ENCODE measurements at places on chromosomes 7 and 10.

- DNase-seq = no peak
These were observed 1157.4 kb upstream of the AUTS2 start for GRCh38 chr7:68440866-68441265.

- DNase-seq = no peak
These were observed 52.8 kb downstream of the FOXL3 start for GRCh38 chr7:342681-343216.

DNA sequence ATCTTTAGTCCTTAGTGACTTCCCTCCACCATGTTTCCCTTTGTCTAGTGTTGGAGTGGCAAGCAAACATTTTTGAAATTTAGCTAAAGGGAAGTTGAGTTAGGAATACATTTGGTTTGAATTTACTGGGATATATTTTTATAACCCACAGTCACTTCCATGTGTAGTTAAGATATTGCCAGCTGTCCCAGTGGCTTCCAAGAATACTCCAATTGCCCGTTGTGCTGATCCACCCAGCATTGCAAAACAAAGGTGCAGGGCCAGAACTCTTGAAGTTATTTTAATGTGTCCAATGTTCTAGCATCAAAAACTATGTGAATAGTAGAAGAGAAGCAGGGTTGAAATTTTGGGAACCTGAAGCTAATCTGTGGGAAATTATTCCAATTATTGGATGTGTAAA, 2.5 kb upstream of the P4HA1 start:
- no peak for DNase-seq

GRCh38 chr7:27220440-27220955, 20.6 kb upstream of the HOXA13 start:
- no peak for DNase-seq

- DNase-seq = no peak
These were observed 973.7 kb downstream of the REEP3 start for GRCh38 chr10:64494901-64495300.

- DNase-seq = no peak
These were observed 28.5 kb downstream of the EPC1 start for GRCh38 chr10:32318476-32318896.

DNA sequence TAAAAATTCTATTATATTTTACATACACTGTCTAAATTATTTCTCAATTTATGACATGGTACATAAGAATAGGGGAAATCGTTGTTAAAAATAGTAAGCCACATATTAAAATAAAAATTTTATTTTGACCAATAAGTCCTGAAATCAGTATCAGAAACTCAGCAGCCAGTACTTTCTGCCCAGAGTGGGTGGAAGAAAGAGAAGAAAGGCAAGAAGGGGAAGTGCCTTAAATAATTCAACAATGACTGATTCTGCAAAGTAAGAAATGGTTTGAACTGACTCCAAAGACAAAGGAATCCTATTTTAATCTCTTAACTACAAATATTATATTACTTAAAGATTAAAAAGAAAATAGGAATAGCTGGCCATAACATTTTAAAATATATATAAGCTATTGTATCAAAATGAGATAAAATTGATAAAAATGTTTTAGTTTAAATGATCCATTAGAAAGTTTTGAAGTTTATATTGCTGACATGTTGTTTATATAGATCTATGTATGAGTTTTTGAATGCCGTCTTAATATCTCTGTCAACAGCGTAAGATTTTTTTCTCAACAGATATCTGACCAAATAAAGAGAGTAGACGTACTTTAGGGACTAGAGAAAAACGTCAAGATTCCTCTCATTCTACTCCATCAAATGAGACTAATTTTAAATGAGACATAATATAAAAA, 30.2 kb upstream of the NRCAM start:
- no peak for DNase-seq

DNA sequence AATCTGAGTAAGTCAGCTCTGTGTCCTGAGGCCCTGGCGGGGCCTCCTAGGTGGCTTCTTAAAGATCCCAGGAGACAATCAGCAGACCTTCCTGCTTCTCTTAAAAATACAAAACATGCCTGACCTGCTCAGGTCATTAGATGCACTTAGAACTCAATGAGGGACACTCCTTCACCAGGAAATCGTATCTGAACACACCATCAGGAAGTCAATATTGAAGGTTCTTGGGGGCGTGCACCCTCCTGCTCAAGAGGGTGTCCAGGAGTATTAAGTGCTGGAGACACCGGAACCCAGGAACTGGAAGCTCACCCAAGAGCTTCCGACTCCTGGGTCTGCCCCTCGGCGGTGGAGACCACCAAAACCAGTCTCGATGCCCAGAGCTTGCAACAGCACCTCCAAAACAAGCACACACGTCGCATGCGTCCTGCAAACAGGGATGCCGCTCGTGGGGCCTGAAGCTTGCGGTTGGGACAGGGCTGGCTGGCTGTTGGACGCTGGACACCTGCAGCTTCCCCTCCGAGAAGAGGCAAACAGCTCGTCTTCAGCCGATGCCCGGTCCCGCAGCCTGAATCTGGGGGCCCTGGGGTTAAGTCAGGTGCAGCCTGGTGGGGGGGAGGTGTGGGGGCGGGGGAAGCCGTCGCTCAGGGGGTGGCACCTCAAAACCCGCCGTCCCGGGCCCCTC, 803 bp downstream of the RAPGEF5 start:
- DNase-seq = peak; percentile 9

GRCh38 chr7:51617686-51618085, 301.1 kb upstream of the COBL start:
- DNase-seq = no peak

DNA sequence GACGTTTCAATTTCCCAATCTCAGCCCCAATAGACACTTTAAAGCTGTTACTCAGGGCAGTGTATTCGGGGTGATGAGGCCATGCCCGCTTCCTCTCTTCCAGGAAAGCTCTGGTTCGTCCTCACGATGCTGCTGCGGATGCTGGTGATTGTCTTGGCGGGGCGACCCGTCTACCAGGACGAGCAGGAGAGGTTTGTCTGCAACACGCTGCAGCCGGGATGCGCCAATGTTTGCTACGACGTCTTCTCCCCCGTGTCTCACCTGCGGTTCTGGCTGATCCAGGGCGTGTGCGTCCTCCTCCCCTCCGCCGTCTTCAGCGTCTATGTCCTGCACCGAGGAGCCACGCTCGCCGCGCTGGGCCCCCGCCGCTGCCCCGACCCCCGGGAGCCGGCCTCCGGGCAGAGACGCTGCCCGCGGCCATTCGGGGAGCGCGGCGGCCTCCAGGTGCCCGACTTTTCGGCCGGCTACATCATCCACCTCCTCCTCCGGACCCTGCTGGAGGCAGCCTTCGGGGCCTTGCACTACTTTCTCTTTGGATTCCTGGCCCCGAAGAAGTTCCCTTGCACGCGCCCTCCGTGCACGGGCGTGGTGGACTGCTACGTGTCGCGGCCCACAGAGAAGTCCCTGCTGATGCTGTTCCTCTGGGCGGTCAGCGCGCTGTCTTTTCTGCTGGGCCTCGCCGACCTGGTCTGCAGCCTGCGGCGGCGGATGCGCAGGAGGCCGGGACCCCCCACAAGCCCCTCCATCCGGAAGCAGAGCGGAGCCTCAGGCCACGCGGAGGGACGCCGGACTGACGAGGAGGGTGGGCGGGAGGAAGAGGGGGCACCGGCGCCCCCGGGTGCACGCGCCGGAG, 2.6 kb downstream of the GJD4 start:
- no peak for DNase-seq

DNA sequence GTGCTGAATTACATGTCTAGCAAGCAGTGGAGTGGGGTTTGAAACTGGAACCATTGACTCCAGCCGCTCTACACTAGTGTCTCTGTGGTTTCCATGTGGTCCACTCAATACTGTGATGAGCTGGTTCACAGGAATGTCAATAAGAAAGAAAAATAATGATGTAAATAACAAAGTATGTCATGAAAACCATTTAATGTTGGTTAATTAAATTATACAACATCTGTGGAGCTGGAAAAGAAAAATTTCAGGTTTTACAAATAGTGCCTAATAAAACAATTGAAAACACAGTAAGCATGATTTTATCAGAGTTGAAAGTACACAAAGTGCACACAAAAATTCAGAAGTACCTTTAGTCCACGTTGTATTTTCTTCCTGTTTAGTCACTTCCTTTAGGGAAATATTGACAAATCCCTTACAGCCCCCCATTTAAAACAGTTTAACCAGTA, 28.7 kb upstream of the NAMPT start:
- no peak for DNase-seq

GRCh38 chr10:7525314-7526016, 114.6 kb upstream of the SFMBT2 start:
- peak; percentile 71 for DNase-seq

DNA sequence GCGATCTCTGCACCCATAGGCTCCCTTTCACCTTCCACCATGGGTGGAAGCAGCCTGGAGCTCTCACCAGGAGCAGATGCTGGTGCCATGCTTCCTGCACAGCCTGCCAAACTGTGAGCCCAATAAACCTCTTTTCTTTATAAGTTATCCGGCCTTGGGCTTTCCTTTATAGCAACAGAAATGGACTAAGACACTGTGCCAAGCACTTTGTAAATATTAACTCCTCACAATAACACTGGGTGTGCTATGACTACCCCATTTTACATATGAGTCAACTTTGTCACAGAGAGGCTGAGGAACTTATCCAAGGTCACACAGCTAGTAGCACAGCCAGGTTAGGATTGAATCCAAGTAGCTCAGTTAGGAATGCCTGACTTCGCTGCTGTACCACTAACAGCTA, 79.7 kb upstream of the KCNMA1 start:
- no peak for DNase-seq

DNA sequence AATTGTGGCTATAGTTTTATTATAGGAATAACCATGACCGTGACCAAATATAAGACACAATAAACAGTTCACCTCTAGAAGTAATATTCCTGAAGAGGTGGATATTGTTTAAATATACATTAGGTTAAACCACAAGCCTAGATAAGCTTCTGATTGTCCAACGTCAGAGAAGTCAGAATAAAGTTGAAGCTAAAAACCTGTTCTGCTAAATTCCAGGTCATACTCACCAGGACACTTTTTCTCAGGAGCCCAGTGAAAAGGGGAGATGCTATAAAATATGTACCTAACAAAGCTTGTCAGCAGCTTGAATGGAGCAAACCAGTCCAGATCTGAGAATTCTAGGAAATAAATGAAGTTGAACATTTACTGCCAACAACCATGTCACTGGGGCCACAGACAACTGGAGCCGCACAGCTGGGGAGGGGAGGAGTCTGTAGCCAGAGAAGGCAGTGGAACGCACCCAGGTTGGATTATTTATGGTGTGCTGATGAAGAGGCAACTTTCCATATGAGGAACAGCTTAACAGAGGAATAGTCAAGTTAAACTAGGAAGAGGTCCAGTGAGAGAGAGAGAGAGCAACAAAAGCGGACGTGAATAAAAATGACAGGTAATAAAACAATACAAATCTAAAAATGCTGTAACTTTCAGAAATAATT, 191.1 kb downstream of the ZNF438 start:
- DNase-seq = no peak

DNA sequence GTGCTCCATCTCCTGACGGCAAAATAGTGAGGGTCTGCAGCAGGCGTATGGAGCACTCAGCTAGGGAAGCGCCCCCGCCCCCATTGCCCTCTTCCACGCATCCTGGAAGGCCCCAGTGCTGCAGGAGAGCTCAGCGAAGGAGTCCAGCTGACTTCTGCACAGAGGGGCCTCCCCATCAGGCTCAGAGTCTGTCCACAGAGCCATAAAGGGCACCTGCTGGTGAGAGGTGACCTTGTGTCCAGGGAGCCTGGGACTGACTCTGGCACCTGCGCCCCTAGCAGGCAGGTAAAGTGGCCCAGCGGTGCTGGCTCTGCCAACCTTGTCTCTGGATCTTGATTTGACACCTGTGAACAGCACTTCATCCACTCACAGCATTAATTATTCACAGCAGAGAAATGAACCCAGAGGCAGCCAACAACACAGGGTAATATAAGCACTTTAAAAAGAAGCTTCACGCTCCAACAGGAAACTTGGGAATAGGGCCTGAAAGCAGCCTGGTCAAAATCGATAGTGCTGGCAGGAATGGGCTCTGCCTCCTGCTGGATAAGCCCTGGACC, 59.6 kb downstream of the VOPP1 start:
- no peak for DNase-seq

DNA sequence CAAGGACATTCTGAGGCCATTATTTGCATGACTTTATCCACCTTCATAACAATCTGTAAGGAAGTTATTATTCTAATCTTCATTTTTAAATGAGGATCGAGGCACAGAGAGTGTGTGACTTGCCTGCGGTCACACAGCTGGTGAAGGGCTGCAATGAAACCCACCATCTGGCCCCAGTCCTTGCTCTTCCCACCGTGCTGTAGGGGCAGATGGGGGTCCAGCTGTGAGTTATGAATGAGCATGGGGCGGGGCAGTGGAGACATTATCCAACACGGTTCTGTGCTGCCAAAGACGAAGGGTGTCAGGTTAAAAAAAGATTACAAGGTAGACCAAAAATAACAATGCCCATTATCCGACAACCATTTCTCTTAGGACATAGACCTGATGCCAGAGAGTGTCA, 417.5 kb upstream of the MGMT start:
- no peak for DNase-seq

- no peak for DNase-seq
These were observed 55.3 kb downstream of the NEURL1 start for GRCh38 chr10:103548581-103549348.

- DNase-seq = no peak
These were observed 158.0 kb upstream of the PTN start for GRCh38 chr7:137501562-137501961.

- peak; percentile 72 for DNase-seq
These were observed at the start of gene FOXK1 for GRCh38 chr7:4681886-4682620. Gene FOXK1, plus strand, starts transcription at chr7:4682295. Its CDS starts 14 bp downstream, at chr7:4682309.

Measured in neural crest cell (in vitro differentiated cells).